ENCODE measurements at places on chromosomes 3 and 15. TPM values are rescaled to one million over a fixed set of nuclear protein-coding genes. Genes with fewer than 3 reads are reported as not detected.

GRCh38 chr3:95775486-95776094 is 1038.8 kb upstream of the EPHA6 start:
- peak; percentile 2 for DNase-seq

DNA sequence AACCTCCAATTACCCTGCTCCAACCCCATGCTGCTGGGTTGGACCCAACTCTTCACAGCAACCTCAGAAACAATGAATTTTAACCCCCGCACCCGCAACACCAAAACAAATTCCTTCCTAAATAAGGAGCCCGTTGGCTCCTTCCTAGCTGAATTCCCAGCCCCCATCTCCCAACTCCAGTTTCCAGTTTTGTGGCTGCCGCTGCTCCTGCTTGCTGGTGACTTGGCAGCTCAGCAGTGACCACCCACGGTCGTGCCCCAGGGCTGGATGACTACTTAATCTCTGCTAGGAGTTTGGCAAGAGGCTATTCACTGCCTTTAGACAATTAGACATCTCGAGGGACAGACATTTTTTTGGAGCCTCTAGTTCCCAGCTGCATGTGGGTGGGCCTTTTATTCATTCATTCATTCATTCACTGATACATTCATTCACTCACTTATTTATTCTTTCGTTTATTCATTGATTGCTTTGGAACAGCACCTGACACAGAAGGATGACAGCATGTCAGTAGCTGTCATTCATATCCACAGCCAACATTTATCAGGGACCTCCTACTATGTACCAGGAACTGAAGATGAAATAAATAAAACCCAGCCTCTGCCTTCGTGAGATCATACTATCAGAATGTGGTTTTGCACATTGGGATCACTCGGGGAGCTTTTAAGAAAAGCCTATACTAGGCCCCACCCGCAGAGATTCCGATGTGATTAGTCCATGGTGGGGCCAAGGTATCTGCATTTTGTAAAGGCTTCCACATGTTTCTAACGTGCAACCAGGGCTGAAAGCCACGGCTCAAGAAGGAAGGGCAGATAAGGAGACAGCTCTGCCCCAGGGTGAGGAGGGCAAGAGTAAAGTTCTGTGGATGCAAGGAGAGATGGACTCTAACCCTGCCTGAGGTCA is 256.5 kb downstream of the SHQ1 start:
- peak; percentile 57 for DNase-seq

UBA7 gene
- 0.50 TPM for polyA plus RNA-seq

DNA sequence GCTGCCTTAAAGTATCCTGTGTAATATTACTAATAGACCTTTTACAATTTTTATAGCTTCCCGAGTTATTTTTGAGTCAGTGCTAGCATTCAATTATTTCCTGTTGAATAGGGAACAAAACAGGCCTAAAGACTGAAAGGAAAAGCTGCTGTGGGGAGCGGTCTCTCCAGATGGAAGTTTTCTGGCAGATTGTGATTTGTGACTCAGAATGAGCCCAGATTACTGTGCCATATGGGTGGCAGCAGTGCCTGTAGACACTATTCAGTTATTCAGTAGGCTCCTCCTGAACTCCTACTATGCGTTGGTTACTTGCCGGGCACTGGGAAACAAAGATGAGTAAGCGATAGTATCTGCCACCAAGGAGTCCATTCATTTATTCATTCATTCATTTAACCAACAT is 211.8 kb downstream of the CHST2 start:
- no peak for DNase-seq

GRM2 gene
- 3.1 TPM for polyA plus RNA-seq

DNA sequence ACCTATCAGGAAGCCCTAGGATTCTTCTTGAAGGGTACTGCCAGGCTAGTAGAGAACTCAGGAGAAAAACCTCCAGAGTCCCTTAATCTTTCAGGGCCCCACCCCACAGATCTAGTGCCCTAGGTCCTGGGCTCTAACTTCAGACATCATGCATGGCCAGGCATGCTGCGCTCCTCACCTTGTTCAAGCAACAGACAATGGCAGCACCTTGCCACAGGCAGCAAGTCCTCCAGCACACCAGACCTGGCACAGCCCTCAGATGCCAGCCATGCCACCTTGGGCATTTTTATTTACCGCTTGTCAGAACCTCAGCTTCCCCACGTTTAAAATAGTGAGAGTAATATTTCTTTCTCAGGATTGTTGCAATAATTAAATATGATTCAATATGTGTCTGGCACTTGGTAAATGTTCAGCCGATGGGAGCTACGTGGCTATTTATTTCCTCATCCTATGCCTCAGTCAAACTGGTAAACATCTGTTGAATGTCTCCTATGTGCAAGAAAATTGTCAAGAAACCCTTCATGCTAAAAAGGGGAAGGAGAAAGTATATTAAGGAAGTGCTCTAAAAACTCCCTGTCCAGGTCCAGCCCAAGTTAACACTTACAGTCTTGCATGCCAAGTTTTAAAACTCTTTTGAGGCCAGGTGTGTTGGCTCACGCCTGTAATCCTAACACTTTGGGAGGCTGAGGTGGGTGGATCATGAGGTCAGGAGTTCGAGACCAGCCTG is 14.5 kb upstream of the CCR1 start:
- no peak for DNase-seq

DNA sequence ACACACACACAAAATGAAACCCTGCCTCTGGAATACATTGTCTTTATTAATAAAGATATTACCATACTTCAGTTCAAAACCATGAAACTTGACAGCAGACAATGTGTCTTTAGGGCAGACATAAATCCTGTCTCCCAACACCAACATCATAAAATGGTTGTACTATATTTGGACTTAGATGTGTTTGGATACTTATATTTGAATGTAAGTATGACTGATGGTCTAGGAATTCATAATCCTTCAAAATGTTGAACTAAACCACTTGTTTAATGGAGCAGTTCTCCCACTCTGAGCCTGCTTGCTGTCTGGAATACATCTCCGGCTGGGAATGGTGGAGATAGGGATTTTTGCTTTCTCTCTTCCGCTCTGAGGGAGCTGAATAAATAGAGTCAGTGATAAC is 10.6 kb downstream of the FBN1 start:
- no peak for DNase-seq

CCR8 gene
- 0.23 TPM for polyA plus RNA-seq

DNA sequence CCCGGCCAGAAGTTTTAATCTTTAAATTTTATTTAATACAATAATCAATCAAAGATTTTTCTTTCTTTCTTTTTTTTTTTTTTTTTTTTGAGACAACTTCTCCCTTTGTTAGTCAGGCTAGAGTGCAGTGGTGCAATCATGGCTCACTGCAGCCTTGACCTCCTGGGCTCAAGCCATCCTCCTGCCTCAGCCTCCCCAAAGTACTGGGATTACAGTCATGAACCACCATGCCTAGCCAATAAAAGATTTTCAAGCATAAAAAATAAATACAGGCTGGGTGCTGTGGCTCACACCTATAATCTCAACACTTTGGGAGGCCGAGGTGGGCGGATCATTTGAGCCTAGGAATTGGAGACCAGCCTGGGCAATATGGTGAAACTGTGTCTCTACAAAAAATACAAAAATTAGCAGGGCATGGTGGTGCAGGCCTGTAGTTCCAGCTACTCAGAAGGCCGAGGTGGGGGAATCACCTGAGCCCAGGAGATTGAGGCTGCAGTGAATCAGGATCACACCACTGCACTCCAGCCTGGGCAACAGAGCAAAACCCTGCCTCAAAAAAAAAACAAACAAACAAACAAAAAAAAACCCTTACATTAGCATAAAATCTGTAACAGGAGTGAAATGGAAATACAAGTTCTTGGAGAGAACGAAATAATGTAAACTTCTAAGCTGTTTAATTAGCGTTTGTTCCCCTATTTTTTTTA is 29.1 kb upstream of the SRP14 start:
- DNase-seq = no peak

PDZRN3 gene
- polyA plus RNA-seq = 7.0 TPM

- DNase-seq = no peak
These were observed 98.3 kb upstream of the ZBTB20 start for GRCh38 chr3:115245438-115245837.

DNA sequence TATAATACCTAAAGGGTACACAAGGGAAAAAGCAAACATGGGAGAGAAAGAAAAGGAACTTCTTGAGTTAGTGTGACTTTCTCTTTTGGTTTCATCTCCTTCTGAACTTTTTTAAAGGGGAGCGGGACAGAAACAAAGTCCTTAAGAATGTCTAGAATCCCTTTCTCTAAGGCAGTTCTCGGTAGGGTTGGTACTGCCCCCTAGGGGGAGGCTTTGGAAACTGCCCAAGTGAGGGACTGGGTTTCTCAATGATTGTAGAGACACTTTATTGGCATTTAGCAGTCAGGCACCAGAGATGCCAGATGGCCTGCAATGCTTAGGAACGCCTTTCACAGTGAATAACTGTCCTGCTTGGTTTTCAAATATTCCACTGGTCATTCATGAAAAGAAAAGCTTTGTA is 172.7 kb downstream of the WDR72 start:
- DNase-seq = peak; percentile 75

SMCO1 gene
- polyA plus RNA-seq = not detected

DNA sequence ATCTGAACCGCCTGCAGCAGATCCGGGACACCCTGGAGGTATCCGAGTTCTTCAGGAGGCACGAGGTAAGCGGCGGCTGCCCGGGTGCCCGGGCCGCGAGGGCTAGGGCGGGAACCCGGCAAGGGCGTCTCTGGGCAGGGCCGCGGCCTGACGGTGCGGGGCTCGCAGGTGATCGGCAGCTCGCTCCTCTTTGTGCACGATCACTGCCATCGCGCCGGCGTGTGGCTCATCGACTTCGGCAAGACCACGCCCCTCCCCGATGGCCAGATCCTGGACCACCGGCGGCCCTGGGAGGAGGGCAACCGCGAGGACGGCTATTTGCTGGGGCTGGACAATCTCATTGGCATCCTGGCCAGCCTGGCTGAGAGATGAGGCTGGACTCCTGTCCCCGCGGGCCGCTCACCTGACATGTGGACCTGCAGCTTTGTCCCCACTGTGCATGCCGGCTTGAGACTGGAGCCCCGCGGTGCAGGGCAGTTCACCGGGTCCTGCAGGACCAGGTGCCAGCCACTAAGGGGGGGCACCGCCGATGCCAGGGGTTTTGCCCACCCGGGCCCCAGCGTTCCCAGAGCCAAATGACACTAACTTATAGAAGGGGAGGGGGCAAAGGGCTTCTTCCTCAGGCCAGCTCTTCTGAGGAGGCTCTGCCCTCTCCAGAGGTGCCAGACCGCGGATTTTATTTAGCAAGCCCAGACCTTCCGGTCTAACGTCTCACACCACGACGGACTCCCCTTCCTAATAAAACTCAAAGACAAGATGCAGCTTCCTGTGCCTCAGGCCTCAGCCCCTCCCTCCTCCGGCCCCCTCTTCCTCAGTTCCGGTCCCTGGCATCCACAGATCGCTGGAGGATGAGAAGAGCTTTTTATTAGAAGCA is 9.4 kb downstream of the ITPKA start:
- peak; percentile 75 for DNase-seq

TNFAIP8L3 gene
- 0.21 TPM for polyA plus RNA-seq

CYP8B1 gene
- not detected for polyA plus RNA-seq

- no peak for DNase-seq
These were observed 87.0 kb downstream of the TP63 start for GRCh38 chr3:189718215-189718614.

STX19 gene
- polyA plus RNA-seq = 0.57 TPM

PLA2G4D gene
- 0.15 TPM for polyA plus RNA-seq

GRCh38 chr15:36921484-36922091 is 178.8 kb downstream of the MEIS2 start:
- DNase-seq = no peak

- DNase-seq = no peak
These were observed 10.5 kb downstream of the ZNF35 start for GRCh38 chr3:44659015-44659414.

- DNase-seq = no peak
These were observed 92.2 kb upstream of the NTRK3 start for GRCh38 chr15:88348579-88349230.

DLG1 gene
- 21.6 TPM for polyA plus RNA-seq

CACNA2D2 gene
- 4.7 TPM for polyA plus RNA-seq

DNA sequence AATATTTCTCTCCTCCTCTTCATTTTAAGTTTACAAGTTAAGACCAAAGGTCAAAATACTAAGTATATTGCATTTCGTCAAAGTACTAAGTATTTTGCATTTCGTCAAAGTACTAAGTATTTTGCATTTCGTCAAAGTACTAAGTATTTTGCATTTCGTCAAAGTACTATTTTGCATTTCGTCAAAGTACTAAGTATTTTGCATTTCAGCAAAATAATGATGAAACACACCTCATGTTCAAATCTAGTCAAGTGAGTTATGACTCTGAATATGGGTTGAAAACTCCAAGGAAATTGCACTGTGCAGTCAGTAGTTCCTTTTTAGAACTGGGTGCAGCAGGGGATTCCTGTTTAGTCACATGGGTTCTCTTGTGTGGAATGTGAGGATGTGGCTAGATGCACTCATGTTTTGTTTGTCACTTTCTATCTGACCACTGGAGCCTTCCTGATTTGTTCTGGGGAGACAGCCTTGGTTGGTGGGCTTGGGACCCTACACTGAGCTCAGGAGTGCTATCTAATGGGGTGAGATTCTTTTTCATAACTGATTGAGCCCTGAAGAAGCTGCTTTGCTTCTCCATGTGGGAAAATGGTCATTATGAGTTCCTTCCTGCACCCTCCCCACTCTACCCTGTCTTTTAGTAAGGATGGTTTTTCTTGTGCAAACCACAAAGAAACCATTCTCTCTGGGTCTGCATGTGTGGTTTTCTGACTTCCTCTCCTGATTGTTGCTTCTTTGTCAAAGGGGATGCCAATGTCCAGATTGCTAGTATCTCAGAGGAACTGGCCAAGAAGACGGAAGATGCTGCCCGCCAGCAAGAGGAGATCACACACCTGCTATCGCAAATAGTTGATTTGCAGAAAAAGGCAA is 73.4 kb downstream of the CCK start:
- DNase-seq = no peak

- no peak for DNase-seq
These were observed 523.4 kb downstream of the CADM2 start for GRCh38 chr3:85482213-85482490.

- no peak for DNase-seq
These were observed 254.2 kb upstream of the SLCO3A1 start for GRCh38 chr15:91599261-91599660.

DNA sequence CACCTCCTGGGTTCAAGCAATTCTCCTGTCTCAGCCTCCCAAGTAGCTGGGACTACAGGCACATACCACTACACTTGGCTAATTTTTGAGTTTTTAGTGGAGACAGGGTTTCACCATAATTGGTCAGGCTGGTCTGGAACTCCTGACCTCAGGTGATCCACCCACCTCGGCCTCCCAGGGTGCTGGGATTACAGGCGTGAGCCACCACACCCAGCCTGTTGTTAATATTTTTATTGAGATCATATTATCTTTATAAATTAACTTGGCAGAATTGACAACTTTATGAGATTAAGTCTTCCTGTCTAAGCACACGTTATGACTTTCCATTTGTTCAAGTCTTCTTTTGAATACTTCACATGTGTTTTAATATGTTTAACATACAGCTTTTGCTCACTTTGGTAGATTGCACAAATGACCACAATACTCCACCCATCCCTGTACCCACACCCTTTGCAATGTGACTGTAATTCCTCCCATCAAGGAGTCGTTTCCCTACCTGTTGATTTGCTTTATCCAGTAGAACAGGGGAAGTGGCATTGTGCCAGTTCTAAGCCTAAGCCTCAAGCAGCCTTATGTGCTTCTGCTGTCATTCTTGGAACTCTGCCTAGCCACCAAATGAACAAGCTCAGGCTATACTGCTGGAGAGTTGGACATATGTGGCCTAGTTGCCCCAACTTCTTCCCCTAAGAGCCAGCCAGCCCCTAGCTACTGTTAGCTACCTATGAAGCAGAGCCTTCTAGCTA is 8.2 kb downstream of the XYLB start:
- no peak for DNase-seq

GRCh38 chr3:177197727-177198460 is 612 bp upstream of the TBL1XR1 start:
- DNase-seq = peak; percentile 82

Measured in GM23338 (cell line).